Stimulated activated CD4-positive, alpha-beta T cell treated with anti-CD3 and anti-CD28 coated beads, Interleukin-15, amount 100 ng/mL, for 1 hour (primary cell): ENCODE measurements at places on chromosomes 4 and X.

DNA sequence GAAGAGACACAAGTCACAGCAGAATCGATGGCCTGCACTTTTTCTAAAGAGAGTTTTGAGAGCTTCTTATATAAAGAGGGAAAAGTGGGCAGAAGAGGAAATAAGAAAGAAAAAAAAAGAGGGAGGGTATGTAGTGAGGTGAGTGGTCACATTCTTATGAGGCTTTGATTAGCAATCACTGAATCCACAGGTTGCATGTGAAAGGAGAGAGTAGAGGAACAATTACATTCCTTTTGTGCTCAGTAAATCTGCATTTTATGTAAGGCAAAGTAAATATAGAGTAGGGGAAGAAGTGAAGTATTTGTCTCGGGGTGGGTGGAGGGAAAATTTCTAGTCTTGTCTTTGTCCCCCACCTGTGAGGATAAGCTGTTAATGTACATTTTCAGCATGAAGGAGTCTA lies 26.8 kb upstream of the MBTPS2 start:
- no peak for DNase-seq

- DNase-seq = no peak
Observed at GRCh38 chr4:150366487-150366999, 215.4 kb upstream of the MAB21L2 start.

- DNase-seq = no peak
Observed at GRCh38 chr4:87601361-87601760, 7.0 kb upstream of the DSPP start.

DNA sequence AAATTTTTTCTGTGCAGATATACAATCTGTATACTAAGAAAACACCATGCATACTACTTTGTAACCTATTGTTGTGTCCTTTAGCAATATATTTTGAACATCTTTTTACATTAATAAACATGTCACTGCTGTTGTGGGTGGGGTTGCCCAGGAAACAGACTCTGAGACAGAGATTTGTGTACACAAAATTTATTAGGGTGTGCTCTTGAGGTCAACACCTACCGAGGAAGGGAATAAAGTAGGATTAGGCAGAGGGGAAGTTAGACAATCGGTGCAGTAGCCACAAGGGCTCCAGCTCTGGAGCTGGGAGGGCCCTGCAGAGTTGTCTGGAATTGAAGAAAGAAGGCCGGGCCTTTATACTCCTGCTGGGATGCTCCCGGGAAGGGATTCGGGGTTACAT lies 56.4 kb downstream of the CXorf58 start:
- no peak for DNase-seq

DNA sequence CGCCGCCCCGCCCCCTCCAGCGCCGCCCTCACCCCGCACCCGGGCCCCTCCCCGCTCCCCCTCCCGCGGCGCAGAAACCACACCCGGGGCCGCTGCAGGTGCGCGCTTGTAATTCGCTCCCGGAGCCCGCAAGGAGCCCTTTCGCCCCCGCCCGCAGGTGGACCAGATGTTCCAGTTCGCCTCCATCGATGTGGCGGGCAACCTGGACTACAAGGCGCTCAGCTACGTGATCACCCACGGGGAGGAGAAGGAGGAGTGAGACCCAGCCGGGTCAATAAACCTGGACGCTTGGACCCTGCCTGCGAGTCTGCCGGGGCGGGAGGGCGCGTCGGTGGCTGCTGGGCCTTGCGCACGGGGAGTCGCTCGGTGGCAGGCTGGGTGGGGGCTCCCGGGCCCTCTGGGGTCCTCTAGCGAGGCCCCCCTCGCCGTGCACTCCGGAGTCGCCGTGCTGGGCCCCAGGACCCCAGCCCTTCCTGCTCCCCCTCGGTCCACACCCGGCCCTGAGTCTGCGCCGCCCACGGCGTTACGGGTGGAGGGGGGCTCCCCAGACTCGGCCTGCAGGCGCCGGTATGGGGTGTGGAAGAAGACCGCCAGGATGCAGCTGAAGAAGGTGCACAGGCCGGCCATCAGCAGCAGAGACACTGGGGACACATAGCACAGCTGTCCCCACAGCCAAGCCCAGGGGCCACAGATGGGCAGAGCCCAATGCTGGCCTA lies 7.1 kb downstream of the SLC49A3 start:
- no peak for DNase-seq

DNA sequence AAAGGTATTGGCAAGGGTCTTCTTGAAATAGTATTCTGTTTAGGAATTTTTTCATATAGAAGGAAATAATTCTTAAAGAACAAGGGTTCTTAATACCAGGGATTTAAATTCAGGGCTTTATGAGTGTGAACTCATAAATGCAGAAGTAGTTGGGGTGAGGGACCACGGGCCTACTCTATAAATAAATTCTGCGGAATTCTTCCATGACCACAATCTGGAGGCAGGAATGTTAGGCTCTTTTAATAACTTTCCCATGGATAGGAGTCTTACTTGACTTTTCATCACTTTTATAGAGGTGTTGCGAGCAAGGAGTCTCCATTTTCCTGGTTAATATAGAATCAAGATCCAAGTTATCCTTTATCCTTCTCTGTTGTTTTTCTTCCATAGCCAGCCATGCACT lies 76.7 kb upstream of the SLC4A4 start:
- no peak for DNase-seq

DNA sequence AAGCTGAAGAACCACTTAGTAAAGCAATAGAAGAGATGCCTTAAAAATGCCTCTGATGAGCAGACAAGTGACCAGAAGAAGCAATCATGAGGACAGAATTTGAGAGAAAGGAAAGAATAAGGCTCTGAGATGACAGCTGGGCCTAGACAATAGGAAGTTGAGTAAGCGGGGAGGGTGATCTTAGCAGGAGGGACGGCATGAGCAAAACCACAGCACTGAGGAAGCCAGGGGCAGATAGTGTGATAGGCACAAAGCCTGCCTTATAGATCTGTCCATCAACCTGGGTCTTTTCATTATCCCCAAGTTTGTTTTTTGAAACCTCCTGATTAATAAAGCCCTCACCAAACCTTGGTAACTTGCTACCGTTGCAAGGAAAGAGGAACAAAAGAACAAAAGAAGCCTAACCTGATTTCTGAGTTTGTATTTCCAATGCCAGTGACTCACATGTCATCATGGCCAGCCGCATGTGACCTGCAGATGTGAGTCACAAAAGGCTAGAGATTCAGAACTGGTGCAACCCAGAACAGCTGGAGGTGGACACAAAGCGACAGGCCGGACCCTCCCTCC lies 55.7 kb upstream of the PPARGC1A start:
- DNase-seq = no peak

DNA sequence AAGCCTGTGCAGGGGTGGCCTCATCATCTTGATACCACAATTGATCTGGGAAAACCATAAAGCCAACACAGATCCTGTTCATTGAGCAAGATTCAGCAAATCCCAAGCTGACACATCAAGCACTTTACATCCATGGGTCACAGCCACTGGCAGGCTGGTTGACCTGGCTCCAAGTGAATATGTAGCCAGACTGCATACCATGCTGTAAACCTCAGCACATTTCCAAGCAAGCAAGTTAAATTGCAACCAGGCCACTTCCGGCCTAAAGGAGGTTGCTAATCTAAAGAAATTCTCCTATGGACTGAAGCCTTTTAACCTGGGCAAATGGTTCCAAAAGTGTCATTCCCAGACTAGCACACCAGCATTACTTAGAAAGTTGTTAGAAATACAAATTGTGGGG lies 54.4 kb upstream of the USP26 start:
- DNase-seq = no peak

DNA sequence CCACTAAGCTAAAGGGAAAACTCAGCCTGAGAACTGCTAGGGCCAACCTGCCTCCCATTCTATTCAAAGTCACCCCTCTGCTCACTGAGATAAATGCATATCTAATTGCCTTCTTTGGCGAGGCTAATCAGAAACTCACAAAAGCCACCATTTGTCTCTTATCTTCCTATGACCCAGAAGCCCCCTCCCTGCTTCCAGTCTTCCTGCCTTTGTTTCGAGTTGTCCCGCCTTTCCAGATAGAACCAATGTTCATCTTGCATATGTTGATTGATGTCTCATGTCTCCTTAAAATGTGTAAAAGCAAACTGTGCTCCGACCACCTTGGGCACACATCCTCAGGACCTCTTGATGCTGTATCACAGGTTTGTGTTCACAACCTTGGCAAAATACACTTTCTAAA lies 459.8 kb downstream of the FSTL5 start:
- DNase-seq = no peak

- DNase-seq = no peak
Observed at GRCh38 chr4:10200869-10201268, 84.3 kb upstream of the WDR1 start.

DNA sequence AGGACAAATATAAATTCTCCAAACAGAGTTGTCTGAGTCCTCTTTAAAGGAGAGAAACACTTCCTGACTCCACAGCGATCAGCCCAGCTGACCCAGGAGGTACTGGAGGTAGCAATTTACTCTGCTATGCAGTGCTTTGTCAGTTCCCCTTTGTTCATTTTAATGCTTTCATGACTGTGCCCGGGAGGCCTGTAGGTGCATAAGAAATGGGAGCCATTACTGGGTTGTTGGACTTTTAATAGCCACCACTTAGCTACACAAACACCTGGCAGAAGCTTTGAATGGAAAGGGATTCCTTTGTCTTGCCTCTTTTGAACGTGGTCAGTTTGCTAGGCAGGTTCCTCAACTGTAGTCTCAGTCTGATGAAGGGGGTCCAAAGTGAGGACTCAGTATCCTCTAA lies 59.0 kb upstream of the AFF2 start:
- DNase-seq = no peak

GRCh38 chr4:176778063-176778462 lies 14.7 kb downstream of the VEGFC start:
- no peak for DNase-seq

- DNase-seq = no peak
Observed at GRCh38 chrX:11446336-11446735, 153.1 kb downstream of the AMELX start.

DNA sequence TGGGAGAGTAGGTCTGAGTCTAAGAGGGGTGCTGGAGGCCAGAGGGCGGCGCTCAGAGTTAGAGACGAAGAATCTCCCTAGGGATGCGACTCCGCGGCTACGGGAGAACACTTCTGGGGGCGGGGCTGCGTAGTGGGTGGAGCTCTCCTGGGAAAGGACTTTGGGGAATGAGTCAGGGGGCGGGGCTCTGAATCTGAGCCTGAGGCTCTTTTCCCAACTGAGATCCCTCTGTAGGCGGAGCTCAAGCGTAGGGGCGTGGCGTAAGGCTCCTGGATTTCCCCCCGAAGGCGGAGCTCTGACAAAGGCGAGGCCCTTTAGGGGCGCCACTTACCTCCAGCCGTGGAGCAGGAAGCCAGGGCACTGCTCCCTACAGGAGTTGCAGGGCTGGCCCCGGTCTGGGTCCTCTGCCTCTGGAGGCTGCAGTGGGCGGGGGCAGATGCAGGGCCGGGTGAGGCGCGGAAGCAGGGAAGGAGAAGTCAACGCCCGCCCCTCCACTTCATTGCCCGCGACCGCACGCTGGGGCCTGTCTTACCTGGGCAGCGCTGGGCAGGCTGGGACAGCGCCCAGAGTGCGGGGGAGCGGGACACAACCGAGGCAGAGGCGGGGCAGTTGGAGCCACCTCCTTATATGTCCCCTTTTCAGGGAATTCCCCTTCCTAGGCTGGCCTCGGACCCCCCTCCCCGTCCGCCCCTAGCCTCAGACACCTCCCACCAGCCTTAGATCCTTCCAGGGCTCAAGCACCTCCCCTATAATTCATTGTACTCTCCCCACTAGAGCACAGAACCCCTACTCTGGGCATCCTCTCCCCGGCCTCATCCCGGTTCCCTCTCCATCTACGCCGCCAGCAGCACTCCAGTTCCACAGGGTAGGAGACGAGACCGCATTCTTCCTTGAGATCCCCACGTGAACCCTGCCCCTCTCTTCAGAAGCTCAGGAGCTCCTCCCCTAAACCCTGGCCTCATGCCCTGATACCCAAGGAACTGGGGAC lies 1.6 kb downstream of the PRICKLE3 start:
- DNase-seq = no peak

GRCh38 chrX:107599450-107599861 lies 28.9 kb upstream of the PRPS1 start:
- no peak for DNase-seq

DNA sequence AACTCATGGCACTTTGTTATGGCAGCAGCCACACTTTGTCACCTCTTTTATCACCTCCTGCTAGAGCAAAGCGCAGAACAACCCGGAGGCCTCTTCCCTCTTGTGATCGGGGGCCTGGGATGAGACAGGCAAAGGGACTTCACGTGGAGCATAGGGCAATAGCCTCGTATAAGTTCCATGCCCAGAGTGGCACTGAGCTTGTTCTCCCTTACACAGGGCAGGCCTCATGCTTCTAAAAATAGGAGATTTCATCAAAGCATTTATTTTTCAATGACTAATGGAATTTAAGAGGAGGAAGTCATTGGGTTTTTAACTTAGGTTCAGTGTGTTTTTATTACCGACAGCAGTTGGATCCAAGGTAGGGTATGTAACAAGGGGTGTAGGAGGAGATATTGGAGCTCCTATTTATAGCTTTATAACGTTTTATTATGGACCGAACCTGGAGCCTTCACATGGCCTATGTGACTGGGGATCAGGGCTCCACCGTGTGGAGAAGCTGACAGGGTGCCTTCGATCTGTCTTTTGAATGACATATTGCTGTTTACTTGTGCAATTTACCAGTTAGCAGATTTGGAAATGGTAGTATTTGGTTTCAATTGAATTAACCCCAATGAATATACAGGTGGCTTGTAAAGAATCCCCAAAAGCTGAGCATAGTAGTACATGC lies 93.8 kb downstream of the SLC2A9 start:
- DNase-seq = no peak

DNA sequence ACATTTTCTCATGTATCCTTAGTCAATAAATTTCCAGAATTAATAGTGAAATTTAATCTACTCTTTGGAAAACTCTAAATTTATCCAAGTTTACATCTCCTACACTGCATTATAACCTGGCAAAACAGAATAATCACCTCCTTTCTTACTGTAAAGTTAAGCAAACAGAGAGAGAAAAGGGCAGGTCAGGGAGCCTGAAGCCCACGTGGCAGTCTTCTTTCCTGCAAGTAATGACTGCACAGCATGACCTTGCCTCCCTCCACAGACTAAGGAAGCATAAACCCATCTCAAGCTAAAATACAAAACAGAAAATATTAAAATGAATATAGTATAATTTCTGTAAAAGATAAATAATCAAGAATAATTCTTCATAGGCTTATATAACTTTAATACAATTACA lies 1153.0 kb downstream of the C4orf33 start:
- DNase-seq = no peak

DNA sequence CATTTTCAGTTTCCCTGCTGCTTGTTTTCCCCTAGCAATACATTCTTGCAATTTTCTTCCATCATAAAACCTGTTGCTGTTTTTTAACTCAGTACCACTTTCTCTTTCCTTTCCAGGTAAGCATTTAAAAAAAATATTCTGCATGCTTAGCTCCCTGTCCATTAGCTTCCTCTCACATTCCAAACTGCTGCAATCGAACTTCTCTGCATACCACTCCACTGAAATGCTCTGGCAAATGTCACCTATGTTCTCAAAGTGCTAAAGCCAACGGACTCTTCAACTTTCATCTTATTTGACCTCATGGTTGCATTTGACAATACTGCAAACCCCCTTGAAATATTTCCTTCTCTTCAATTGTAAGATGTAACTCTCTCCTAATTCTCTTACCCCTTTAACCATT lies 192.7 kb downstream of the ANAPC10 start:
- DNase-seq = no peak

- no peak for DNase-seq
Observed at GRCh38 chr4:56681158-56681852, at the start of gene HOPX. HOPX (minus strand) TSS chr4:56681296; CDS start chr4:56657816, 23,480 bp downstream.

- no peak for DNase-seq
Observed at GRCh38 chr4:5839751-5840674, 52.9 kb downstream of the CRMP1 start.
